ENCODE measurements at places on chromosomes 5 and 9. TPM values are rescaled to one million over a fixed set of nuclear protein-coding genes. Genes with fewer than 3 reads are reported as not detected.

Gene LVRN
- not detected for total RNA-seq

Gene KIF20A
- total RNA-seq = 26.0 TPM

Gene SPINK6
- total RNA-seq = not detected

Gene WHRN
- total RNA-seq = 0.76 TPM

Gene ANKDD1B
- total RNA-seq = not detected

Gene OR1Q1
- not detected for total RNA-seq

Gene ACOT12
- total RNA-seq = not detected

Gene SMIM3
- 88.3 TPM for total RNA-seq

Gene BNIP1
- 7.3 TPM for total RNA-seq

Gene NIPSNAP3A
- 52.6 TPM for total RNA-seq

Gene FSD1L
- 2.7 TPM for total RNA-seq

Gene FAT2
- not detected for total RNA-seq

Gene PAPPA
- 31.5 TPM for total RNA-seq

Gene SNCB
- total RNA-seq = not detected

Gene GABRA1
- total RNA-seq = not detected

Gene SLC34A1
- total RNA-seq = not detected

Gene SPATA31E1
- not detected for total RNA-seq

Gene CCL21
- total RNA-seq = not detected

Gene ALDH1A1
- total RNA-seq = not detected

Gene PCDHGB7
- total RNA-seq = 14.8 TPM

Gene SHOC1
- total RNA-seq = not detected

Gene ARID3C
- total RNA-seq = 0.11 TPM

Gene PBX3
- 27.4 TPM for total RNA-seq

Gene PRR16
- total RNA-seq = 33.0 TPM

Gene PCDHGA1
- total RNA-seq = 0.38 TPM

Gene PCDHGB1
- total RNA-seq = 0.25 TPM

Gene NPR3
- 97.0 TPM for total RNA-seq

Gene DAPK1
- total RNA-seq = 1.9 TPM

Gene MAMDC4
- 1.1 TPM for total RNA-seq

Gene SEMA5A
- total RNA-seq = 40.1 TPM

Gene SPEF2
- 5.3 TPM for total RNA-seq

Gene PCDHGC3
- total RNA-seq = 53.1 TPM

Gene RANBP6
- 35.0 TPM for total RNA-seq

Gene FASTKD3
- total RNA-seq = 23.9 TPM

Gene FBN2
- 70.8 TPM for total RNA-seq

Gene DNAJC25
- 14.4 TPM for total RNA-seq

Gene DRD1
- not detected for total RNA-seq

Gene RGS7BP
- total RNA-seq = 0.11 TPM

Gene PDGFRB
- 205 TPM for total RNA-seq

Gene KCTD16
- total RNA-seq = 0.65 TPM

Gene CSF1R
- total RNA-seq = 0.63 TPM

Gene KIF4B
- total RNA-seq = not detected

Gene SPAAR
- not detected for total RNA-seq

Gene DDX4
- not detected for total RNA-seq

Gene ECM2
- 5.4 TPM for total RNA-seq

Gene CFAP90
- not detected for total RNA-seq

Gene PCDHGA5
- total RNA-seq = 0.86 TPM

Gene SCGB3A2
- not detected for total RNA-seq

Gene TMEM174
- not detected for total RNA-seq

Gene CACNA1B
- total RNA-seq = not detected

Gene MYMK
- not detected for total RNA-seq

Gene CCNJL
- total RNA-seq = not detected

Gene CLIC3
- 33.3 TPM for total RNA-seq

Gene P4HA2
- total RNA-seq = 337 TPM

Gene ALDOB
- total RNA-seq = not detected

Gene TPRN
- total RNA-seq = 14.3 TPM

Measured in GM23248 (cell line).